Umbilical cord (tissue), 2 donors: ENCODE measurements at places on chromosomes 7 and 10.

- DNase-seq, result no peak
Measured at GRCh38 chr7:91603707-91604106, 276.8 kb downstream of the MTERF1 start.

- peak; percentile 13 for DNase-seq
Measured at GRCh38 chr10:75955973-75956502, 524.6 kb downstream of the LRMDA start.

DNA sequence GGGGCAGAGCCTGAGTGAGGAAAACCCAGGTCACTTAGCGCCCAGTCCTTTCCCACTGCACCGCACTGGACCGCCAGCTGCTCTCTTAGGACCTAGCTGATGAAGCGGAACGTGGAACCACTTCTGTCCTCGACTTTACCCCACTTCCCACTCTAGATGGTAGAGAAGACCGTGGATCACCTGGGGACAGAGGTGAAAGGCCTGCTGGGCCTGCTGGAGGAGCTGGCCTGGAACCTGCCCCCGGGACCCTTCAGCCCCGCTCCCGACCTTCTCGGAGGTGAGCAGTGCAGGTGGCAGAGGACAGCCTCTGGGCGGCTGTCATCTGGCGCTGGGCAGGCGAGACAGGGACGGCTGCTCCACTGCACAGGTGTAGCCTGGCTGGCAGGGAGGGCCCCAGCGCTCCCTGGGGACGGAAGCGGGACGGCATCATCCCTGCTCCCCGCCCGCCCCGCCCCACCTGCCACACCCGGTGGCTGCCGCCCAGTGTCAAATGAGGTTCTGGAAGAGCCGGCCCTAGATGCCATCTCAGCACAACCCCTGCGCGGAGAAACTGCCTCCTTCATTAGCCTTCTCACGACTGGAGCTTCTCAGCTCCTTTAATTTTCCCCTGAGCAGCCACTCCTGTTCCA lies 11.7 kb downstream of the PLAC9 start:
- no peak for DNase-seq

DNA sequence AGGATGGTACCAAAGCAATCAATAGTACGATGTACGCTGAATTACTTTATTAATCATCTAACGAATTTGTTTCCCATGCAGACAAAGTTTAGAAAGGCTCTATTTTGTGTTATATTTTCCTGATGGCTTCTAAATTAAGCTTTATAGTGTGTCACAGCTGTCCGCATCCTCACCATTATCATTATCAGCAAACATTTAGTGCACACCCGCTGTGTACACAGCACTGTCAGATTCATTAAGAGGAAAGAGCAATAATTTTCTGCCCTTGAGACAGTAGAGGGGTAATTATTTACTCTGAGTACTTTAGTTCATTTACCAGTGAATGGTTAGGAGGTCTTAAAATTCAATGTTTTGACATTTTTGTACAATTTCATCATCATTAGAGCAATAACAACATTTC lies 233.3 kb upstream of the PTPRZ1 start:
- no peak for DNase-seq

- DNase-seq, result no peak
Measured at GRCh38 chr10:33041783-33042437, 83.9 kb upstream of the ITGB1 start.
